ENCODE measurements at places on chromosomes 7 and 10. TPM values are rescaled to one million over a fixed set of nuclear protein-coding genes. Genes with fewer than 3 reads are reported as not detected.

The ANKRD30A gene
- total RNA-seq, result not detected

The OR2A12 gene
- total RNA-seq, result not detected

The ZCCHC24 gene
- total RNA-seq, result 122 TPM

The EIF5AL1 gene
- 0.31 TPM for total RNA-seq

The FFAR4 gene
- total RNA-seq, result not detected

The NEURL1 gene
- not detected for total RNA-seq

The NEUROG3 gene
- not detected for total RNA-seq

The CALHM3 gene
- total RNA-seq, result not detected

The CALML3 gene
- not detected for total RNA-seq

The CHST3 gene
- 15.4 TPM for total RNA-seq

The CRTAC1 gene
- total RNA-seq, result 8.6 TPM

The TACC2 gene
- 441 TPM for total RNA-seq

The FAM20C gene
- total RNA-seq, result 52.0 TPM

The SMKR1 gene
- not detected for total RNA-seq

The IPMK gene
- total RNA-seq, result 2.6 TPM

The CPN1 gene
- total RNA-seq, result not detected

The HPSE2 gene
- total RNA-seq, result not detected

The AKR1C4 gene
- not detected for total RNA-seq

The SLC18A3 gene
- not detected for total RNA-seq

The ANKRD22 gene
- 5.9 TPM for total RNA-seq

The FAM221A gene
- 3.7 TPM for total RNA-seq

The SAMD9 gene
- total RNA-seq, result 3.4 TPM

The MBLAC1 gene
- 2.2 TPM for total RNA-seq

The CTBP2 gene
- 30.3 TPM for total RNA-seq

The SEMA3C gene
- total RNA-seq, result 110 TPM

The INSYN2A gene
- 0.37 TPM for total RNA-seq

The UPP1 gene
- 5.8 TPM for total RNA-seq

The FOXP2 gene
- 0.84 TPM for total RNA-seq

The FASTK gene
- total RNA-seq, result 80.0 TPM

The PHKG1 gene
- 17.5 TPM for total RNA-seq

The BHLHA15 gene
- not detected for total RNA-seq

The CLEC5A gene
- total RNA-seq, result 0.20 TPM

The PARD3 gene
- total RNA-seq, result 62.2 TPM

The TMEM236 gene
- total RNA-seq, result 0.75 TPM

The MSMB gene
- total RNA-seq, result not detected

The SPDYE6 gene
- total RNA-seq, result not detected

The COL1A2 gene
- total RNA-seq, result 104 TPM

The FAM13C gene
- 12.2 TPM for total RNA-seq

The HMX2 gene
- total RNA-seq, result not detected

The SPDYE5 gene
- not detected for total RNA-seq

The OR13A1 gene
- total RNA-seq, result not detected

The GTF2IRD1 gene
- total RNA-seq, result 13.8 TPM

The CFAP43 gene
- not detected for total RNA-seq

The GPR37 gene
- total RNA-seq, result not detected

The GATA3 gene
- total RNA-seq, result 1.4 TPM

The ATOH7 gene
- 0.14 TPM for total RNA-seq

The KAT6B gene
- total RNA-seq, result 42.9 TPM

The ATG9B gene
- not detected for total RNA-seq

The UNCX gene
- not detected for total RNA-seq
